Stimulated activated CD8-positive, alpha-beta memory T cell treated with anti-CD3 and anti-CD28 coated beads, Interleukin-4, amount 100 ng/mL, for 4 hours (primary cell): ENCODE measurements at places on chromosomes 4 and X.

GRCh38 chr4:19304028-19304427, 947.7 kb upstream of the SLIT2 start:
- no peak for DNase-seq

- no peak for DNase-seq
Observed at GRCh38 chr4:120843849-120844527, 78.5 kb downstream of the PRDM5 start.

DNA sequence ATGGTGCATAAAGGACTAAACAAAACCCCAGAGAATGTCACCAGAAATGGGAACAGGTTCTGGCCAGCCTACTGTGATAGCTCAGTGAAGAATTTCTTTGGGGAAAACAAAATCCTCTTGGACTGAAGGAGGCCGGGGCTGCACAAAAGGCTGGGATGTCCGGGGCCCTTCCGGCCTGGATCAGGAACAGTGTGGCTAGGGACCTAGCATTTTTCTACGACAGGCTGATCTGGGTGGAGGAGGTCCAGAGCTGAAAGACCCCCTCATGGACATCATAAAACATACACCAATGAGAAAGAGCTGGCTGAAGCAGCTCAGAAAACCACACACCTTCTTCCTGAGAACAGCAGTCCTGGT, 94.7 kb downstream of the BCOR start:
- no peak for DNase-seq

DNA sequence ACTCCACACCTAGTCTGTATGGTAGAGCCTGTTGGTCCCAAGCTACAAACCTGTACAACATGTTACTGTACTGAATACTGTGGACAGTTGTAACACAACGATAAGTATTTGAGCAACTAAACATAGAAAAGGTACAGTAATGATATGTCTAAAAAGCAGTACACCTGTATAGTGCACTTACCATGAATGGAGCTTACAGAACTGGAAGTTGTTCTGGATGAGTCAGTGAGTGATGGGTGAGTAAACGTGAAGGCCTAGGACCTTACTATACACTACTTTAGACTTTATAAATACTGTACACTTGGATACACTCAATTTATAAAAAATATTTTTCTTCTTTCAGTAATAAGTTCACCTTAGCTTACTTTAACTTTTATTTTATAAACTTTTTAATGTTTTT, 104.0 kb downstream of the TMA16 start:
- no peak for DNase-seq

GRCh38 chr4:10020871-10021652, at the start of gene SLC2A9:
TSS of gene SLC2A9 (minus strand) at chr4:10021497. CDS start at chr4:10021429, 68 bp downstream.
- DNase-seq = no peak

GRCh38 chrX:25017667-25018247, 2.0 kb upstream of the ARX start:
- DNase-seq = no peak

GRCh38 chr4:5267408-5267807, 216.1 kb downstream of the STK32B start:
- no peak for DNase-seq

DNA sequence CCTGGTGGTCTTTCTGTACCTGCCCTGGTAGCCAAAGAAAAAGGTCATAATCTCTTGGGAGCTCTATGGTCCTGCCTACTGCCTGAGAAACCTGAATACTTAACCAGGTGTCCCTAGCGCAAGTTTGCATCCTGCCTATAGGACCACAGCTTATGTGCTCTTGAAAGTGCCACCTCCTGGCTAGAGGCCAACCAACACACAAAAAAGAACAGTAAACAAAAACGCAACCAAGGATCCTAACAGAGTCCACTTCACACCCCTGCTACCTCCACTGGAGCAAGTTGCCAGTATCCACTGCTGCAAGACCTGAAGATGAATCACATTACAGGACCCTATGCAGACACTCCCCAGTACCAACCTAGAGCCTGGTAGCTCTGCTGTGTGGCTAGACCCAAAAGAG, 103.2 kb upstream of the PABPC5 start:
- no peak for DNase-seq

DNA sequence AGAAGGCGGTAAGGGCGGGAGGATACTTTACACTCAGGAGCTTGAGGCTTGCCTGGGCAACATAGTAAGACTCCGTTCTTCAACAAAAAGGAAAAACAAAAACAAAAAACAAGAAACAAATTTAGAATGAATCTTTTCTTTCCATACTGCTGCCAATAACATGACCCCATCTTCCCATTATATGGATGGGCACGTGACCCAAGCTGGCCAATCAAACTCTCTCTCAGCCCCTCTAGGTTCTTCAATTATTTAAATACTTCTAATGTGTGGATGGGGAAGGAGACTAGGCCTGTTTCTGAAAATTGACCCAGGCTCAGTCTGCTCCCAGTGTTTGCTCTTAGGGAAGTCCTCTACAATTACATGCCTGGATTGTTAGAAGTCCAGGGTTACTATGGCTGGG, 22.2 kb upstream of the ATP6AP2 start:
- DNase-seq = no peak

DNA sequence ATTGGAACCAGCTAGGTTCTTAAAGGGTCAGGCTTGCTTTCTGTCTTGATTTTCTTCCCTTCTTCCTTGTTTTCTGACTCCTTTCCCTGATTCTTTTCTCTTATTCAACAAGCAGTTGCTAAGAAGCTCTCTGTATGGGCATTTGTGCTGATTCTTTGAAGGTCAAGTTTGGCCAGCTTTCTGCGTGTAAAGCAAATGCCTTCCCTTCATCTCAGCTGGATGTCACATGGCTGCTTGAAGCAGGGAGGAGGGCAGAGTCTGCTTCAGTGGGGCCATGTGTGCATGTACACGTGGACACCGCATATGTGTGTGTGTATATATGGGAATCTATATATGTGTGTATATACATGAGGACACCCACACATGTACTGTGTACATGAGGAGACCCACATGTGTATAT, 139.9 kb upstream of the ATP6AP2 start:
- no peak for DNase-seq

GRCh38 chr4:64581422-64581821, 172.2 kb upstream of the TECRL start:
- no peak for DNase-seq

DNA sequence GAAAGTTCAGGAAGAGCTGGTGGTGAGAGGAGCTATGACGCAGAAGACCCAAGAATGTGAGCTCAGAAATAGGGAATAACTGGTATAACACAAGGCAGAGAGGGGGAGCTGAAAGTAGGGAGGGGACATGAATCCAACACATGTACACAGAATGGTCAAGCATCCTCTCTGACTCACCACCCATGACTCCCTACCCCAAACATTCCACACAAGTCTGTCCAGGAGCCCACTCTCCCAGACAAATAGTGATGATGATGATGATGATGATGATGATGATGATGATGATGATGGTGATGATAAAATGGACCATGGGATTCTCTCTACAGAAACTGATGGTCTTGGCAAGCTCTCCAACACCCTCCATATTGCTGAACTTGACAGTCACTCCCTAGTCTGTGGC, 46.4 kb downstream of the NAT8L start:
- no peak for DNase-seq

DNA sequence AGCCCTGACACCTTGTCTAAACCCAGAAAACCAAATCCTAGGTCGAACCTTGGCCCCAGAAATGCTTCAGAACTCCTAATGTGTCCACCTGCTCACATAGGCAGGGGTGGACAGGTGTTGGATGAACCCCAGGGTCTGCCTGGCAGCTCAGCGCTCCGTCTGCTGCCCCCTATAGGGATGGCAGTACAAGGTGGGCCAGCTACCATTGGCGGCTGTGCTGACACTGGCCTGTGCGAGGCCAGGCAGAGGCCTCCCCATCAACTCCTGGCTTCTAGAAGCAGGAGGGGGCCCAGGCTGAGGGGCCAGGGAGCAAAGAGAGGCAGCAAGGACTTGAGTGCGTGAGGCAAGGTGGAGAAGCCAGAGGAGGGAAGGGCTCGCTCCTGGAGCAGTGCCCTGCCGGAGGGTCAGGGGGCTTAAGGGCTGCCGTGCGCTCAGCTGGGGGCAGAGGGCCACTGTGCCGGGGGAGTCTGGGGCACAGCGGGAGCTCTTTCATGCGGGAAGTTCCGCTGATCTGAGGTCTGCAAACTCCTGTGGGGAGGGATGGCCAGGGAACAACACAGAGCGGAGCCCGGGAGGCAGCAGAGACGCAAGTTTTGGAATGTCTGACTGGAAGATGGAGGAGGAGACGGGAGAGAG, 20.6 kb downstream of the CCNQ start:
- DNase-seq = no peak

- DNase-seq = no peak
Observed at GRCh38 chr4:22428441-22428840, 87.4 kb downstream of the ADGRA3 start.

DNA sequence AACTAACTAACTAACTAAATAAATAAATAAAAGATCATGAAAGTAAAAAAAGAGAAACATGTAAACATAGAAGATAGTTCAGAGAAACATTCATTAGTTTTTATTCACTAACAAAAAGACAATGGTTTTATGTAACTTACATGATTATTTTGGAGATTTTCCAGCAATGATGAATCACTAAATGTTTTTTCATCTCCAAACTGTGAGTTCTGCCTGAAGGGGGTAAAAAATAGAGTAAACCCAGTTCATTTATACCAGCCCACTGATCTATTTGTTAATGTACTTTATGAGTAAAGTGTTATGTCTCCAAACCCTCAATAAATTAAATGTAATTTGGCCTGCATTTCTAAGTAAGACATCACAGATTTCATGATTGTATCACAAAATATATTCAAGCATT, 101.1 kb downstream of the ATP8A1 start:
- DNase-seq = no peak

DNA sequence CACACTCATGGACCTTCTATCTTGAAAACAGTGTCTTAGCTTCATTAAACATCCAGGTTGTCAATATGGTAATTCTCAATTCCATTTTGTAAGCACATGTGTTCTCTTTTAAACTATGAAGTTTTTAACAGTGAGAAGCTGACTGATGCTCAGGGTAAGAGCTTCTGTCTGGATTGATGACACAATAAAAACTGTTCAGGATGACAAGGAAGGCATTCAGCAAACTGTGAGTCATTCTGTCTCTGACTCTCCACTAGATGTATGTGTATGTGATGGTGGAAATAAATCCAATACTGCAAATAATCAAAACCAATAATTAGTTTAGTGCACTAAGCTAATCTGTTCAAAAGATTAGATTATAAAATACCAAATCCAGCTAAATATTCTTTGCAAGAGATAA, 115.3 kb upstream of the ARX start:
- DNase-seq = no peak

DNA sequence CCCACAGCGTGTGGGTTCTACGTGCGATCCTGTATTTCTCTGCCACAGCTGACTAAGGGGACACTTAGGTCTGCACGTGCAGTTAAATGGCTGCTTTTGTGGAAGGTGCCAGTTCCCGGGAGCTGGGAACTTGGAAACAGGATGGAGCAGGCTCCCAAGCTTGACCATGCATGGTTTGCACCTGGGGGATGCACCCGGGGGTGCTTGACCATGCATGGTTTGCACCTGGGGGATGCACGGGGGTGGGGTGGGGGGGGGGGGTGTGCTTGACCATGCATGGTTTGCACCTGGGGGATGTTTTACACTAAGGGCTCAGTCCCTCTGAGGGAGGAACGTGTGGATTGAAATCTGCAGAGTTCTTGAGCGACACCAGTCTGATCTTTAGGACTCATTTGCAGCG, 5.7 kb downstream of the WFS1 start:
- DNase-seq = no peak

DNA sequence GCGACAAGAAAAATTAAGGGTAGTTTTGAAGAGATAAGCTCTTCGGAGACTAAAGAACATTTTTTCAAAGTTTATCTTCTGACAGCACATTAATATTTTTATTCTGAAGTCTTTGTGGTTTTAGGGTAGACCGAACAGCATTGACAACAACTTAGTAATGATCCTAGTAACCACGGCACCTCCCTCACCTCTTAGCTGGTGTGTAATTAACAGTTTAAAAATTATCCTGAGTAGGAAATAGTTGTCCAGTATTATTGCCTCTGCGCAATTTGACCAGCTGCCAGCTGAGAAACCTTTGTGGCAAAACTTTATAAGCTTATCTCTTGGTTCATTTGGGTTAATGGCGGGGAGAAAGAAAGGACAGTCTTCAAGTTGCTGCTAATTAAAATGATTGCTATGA, 213.6 kb downstream of the CBLL2 start:
- DNase-seq = no peak

DNA sequence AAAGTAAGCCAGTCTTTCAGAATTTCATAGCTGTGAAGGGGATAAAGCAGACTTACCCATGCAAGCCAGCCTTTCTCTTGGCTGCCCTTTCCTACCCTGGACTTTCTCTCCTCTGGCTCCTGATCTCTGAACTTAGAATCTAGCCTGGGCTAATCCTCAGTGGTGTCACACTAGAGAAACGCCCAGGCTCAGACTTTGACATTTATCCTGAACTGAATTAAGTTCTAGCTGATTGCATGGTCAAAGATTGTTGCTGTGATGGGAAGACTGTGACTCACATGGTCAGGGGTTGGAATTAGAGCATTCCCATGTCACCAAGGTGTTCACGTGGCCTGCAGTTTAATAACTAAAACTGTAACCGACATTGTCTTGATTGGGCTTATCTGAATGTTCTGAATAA, 469.5 kb upstream of the FAT1 start:
- DNase-seq = no peak

GRCh38 chr4:118941149-118941548, 52.5 kb downstream of the SYNPO2 start:
- no peak for DNase-seq

DNA sequence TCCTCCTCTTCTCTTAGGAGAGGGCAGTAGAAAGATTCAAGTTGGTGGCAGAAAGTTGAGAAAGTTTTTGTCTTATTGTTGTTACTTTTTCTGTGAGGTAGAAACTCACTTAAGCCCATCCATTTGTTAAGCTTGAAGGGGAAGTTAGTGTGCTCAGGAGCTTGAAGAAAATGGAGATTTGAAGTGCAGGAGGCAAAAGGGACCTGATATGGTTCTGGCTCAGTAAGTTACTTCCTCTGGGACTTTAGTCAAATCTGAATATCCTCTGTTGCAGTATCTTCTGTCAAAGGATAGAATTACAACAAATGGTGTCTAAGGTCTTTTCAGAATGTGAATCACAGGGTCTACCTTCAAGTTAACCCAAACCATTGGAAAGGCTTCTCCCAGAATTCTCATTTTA, 46.2 kb downstream of the CXCL13 start:
- DNase-seq = no peak

DNA sequence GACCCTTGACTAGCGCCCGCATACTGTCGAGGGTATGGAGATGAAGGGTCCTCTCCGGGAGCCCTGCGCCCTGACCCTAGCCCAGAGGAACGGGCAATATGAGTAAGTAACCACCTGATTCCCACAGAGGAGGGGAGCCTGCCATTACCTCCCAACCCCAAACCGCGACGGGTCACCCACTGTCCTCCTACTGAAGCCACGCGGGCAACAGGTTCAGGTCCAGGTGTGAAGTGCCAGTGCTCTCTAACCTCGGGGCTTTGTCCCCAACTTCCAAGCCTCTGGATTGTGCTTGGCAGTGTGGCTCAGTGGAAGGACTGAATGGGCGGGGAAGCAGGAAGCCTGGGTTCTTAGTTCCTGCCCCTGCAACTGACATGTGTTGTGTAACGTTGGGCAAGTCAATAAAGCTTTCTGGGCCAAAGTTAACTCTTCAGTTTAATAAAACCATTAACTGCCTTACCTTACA, 694 bp downstream of the OCRL start:
- DNase-seq = no peak
